ENCODE measurements at places on chromosomes 6 and 20. TPM values are rescaled to one million over a fixed set of nuclear protein-coding genes. Genes with fewer than 3 reads are reported as not detected.

- no peak for DNase-seq
Measured at GRCh38 chr6:109486068-109486467, 3.0 kb upstream of the ZBTB24 start.

DNA sequence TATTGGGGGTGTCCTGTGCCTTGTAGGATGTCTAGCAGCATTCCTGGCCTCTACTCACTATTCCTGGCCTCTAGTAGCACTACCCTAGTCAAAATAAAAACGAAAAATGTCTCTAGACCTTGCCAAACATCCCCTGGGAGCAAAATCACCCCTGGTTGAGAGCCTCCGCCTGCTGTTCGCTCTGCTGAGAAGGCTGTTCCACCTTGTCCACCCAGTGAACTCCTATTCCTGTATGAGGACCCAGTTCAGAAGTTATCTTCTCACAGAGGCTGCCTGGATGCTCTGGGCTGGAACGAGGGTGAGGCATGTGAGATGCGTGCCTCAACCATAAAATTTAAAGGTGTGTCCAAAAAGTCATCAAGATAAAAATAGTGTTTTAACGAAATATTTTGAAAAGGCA lies 101.9 kb downstream of the TOX2 start:
- no peak for DNase-seq

The TMEM200A gene
- total RNA-seq, result 18.4 TPM

The CNR1 gene
- 3.5 TPM for total RNA-seq
